Iris pigment epithelial cell (primary cell): ENCODE measurements at places on chromosomes 5 and 9.

- no peak for DNase-seq
Measured at GRCh38 chr5:140043508-140043872, 391 bp upstream of the NRG2 start.

DNA sequence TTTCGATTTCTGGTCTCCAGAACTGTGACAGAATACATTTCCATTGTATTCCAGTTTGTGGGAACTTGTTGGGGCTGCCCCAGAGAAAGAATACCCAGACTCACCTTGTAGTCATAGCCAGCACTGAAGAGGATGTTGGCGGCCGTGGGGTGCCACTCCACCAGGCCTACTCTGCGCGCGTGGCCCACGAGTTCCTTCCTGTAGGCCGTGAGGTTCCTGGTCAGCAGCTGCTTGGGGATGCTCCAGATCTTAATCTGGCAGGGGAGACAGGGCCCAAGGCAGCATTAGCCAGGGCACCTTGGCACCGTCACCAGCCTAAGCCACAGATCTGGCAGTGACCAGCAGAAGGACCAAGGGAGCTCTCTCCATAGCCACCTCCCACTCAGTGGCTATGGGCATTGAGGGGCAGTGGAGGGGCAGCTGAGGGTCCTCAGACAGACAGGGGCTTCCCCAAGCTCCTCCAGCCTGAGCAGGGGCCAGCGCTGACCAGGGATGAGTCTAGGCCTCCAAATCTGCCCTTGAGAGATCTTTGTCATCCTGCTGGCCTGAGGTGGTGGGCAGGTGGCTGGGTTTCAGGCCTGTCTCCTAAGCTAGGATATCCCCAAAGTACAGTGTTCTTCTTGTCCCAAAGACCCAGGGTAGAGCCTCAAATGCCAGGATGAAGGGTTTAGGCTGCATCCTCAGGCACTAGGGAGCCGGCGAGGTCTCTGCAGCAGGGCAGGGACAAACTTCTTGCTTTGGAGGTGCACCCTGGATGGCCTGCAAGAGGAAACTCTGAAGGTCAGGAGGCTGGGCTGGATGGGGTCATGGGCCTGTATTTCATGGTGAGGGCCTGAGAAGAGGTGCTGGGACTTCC, 15.9 kb upstream of the TRIM14 start:
- no peak for DNase-seq

DNA sequence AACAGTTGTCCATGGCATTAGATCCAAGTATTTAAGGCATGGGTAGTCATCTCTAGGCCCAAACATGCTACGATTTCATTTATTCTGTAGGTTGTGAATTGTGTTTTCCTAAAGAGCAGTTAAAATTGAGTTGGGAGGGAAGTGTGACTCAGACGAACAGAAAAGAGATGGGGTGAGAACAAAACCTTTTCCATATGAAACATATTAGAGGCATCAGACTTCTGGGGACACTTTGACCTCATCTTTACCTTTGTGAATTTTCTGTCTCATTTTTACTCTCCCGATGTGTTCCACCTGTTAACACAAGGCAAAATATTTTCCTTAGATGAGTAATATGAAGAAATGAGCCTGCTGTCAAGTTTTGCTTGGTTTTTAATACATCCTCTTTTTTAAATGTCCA, 181.3 kb downstream of the ESM1 start:
- DNase-seq, result no peak

DNA sequence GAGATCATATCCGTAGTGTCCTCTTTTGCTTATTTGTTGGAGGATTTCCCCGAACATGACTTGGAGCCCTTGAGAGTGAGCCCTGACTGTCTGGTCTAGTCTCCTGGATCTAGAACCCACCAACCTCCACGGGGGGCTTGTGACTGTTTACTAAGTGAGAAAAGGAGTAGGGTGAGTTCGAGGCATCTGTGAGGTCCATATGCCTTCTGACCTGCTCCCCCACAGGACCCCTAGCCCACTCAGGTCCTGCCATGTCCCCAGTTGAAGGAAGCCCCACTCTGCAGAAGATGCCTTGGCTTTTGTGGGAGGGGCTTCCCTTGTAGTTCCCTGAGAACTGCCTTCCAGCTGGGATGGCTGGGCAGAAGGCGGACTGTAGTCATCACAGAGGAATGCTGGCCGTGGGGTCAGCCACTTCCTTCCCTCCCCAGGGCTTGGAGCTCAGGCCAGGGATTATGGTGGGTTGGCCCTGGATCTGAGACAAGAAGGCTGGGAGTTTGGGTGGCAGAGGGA, 7.0 kb upstream of the IRF1 start:
- DNase-seq, result peak; percentile 90

GRCh38 chr5:60102961-60103693, 209.6 kb upstream of the PDE4D start:
- DNase-seq, result peak; percentile 77

GRCh38 chr9:84371737-84372136, 31.2 kb upstream of the SLC28A3 start:
- peak; percentile 95 for DNase-seq

DNA sequence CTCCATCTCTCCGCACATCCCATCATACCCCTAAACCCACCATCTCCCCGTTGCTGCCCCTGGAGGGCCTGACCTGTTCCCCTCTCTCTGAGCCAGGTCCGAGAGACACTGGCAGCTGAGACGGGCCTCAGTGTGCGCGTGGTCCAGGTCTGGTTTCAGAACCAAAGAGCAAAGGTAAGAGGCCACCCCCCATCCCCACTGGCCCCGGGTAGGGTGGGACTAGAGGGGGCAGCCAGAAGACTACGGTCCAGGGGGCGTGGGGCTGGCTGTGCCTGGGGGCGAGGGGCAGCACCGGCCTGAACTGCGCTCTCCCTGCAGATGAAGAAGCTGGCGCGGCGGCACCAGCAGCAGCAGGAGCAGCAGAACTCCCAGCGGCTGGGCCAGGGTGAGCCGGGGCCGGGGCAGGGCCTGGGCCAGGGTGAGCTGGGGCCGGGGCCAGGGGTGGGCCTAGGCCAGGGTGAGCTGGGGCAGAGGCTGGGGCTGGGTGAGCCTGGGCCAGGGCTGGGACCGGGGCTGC, 79.8 kb downstream of the LMX1B start:
- no peak for DNase-seq

GRCh38 chr5:88897748-88898147, 14.8 kb upstream of the MEF2C start:
- DNase-seq, result no peak

GRCh38 chr5:145835848-145836239, 702 bp upstream of the PRELID2 start:
- no peak for DNase-seq

DNA sequence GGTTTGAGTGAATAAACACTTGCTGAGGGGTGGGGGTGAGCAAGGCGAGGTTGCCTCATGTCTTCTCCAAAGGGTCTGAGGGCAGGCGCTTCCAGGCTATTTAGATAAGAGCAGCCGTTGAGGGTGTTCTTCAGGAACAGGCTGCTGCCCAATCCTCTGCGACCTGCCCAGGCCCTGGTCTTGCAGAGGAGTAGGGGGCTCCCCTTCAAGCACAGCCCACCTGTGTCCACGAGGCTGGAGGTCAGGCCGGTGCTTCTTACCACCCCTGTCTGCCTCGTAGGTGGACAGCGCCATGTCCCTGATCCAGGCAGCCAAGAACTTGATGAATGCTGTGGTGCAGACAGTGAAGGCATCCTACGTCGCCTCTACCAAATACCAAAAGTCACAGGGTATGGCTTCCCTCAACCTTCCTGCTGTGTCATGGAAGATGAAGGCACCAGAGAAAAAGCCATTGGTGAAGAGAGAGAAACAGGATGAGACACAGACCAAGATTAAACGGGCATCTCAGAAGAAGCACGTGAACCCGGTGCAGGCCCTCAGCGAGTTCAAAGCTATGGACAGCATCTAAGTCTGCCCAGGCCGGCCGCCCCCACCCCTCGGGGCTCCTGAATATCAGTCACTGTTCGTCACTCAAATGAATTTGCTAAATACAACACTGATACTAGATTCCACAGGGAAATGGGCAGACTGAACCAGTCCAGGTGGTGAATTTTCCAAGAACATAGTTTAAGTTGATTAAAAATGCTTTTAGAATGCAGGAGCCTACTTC, 58.6 kb upstream of the LRRTM2 start:
- DNase-seq, result no peak
